ENCODE measurements at places on chromosomes 3 and 15. TPM values are rescaled to one million over a fixed set of nuclear protein-coding genes. Genes with fewer than 3 reads are reported as not detected.
A peak's percentile ranks its signal among the peaks of the same experiment; 100 is the strongest.

- DNase-seq: no peak
Measured at GRCh38 chr3:31291818-31292217, 240.9 kb upstream of the STT3B start.

GRCh38 chr3:120245386-120245785 is 39.6 kb downstream of the GPR156 start:
- no peak for DNase-seq

GRCh38 chr3:173663696-173664111 is 266.2 kb downstream of the NLGN1 start:
- DNase-seq: no peak

DNA sequence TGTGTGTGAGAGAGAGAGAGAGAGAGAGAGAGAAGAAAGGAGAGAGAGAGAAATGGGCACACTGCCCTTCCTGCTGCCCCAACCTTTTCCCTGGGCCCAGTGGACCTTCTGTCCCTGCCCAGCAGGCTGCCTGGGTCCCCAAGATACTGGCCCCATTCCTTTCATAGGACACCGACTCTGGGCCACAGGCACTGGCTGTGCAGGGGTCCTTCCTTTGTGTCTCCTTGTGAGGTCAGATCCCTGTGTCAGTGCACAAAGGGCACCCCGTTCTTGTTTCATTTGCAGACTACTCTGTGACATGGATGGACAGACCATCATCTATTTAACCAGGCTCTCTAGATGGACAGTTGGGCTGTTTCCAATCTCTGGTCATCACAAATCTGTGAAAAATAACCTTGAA is 21.3 kb upstream of the KLF13 start:
- DNase-seq: no peak

DNA sequence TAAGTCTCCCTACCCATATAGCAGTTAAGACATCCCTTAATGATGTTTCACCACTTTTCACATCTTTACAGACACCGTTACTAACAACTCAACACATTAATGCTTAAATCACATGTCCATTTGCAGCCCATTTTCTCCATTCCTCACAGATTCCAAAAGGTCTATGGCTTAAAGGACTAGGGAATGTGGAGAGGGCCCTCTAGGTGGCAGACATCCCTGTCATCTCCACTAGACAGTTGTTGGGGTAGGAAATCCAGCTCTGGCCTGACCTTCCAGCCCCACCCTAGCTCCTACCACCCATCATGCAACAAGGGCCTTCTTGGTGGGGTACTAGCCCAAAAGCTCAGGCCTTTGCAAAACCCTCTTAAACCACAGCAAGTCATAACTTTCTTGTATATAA is 25.2 kb downstream of the CPEB1 start:
- DNase-seq: no peak

GRCh38 chr3:36992806-36993325 is at the start of gene EPM2AIP1:
EPM2AIP1 (minus strand) TSS chr3:36993131; CDS start chr3:36993077, 54 bp downstream.
- no peak for DNase-seq

GRCh38 chr15:40785164-40785563 is 15.4 kb downstream of the C15orf62 start:
- DNase-seq: peak; percentile 43

DNA sequence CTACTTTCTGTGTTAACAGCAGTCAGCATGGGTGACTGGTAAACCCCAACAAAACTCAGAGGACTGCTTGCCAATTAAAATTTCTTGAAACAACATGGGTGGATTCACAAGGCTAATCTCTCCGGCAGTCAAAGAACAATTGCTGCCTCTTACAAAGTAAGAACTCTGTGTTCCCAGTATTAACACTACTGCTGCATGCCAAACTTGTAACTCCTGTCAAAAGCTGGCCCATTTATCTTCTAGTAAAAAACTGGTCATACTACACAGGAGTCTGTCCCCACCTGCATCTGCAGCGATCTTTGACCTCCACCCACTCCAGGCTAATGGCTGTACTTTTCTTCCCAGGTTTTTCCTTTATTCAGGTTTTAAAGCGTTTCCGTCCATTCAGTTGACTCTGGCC is 8.7 kb upstream of the ZNF589 start:
- no peak for DNase-seq

- DNase-seq: no peak
Measured at GRCh38 chr3:58121183-58121582, 89.6 kb downstream of the DNASE1L3 start.

- DNase-seq: no peak
Measured at GRCh38 chr3:157566596-157566995, 63.4 kb upstream of the VEPH1 start.

- peak; percentile 98 for DNase-seq
Measured at GRCh38 chr3:64056606-64057180, 33.4 kb upstream of the PSMD6 start.

GRCh38 chr15:69973102-69973714 is 124.5 kb downstream of the TLE3 start:
- DNase-seq: peak; percentile 68

DNA sequence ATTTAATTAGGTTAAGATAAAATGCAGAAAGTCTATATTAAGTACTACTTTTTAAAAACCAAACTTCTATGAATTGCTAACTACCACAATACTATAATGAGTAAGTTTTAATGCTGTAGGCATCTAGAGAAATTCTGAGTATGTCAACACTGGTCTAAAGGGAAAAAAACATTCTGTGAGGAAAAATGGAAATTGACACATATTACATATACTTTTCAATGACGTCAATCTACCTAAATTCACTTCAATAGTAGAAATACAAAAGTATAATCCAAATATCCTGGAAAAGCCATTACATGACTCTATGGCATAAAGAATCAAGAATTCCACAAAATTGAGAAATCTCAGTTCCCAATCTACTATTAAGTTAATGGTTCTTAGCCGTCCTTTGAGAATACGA is 2.2 kb downstream of the SECISBP2L start:
- DNase-seq: no peak

DNA sequence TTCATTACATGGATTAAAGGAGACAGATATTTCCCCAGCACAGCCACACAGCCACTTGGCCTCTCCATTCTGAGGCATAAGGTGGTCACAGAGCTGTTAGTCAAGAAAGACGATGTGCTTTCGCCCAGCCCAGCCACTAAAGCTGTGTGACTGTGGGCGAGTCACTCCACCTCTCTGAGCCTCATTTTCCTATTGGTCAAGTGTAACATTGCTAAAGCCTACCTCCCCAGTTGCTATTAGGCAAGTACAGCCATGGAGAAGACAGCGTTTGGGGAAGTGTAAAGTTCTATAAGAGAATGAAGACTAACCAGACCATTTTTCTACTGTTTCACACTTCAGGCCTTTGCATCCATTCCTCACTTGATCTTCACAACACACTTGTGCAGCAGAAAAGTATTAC is 24.1 kb downstream of the TMEM40 start:
- no peak for DNase-seq

GRCh38 chr3:194014756-194015155 is 121.2 kb upstream of the HES1 start:
- DNase-seq: no peak

- no peak for DNase-seq
Measured at GRCh38 chr3:81198756-81199155, 562.7 kb downstream of the GBE1 start.

GRCh38 chr3:45884368-45885201 is 1.8 kb upstream of the CCR9 start:
- DNase-seq: no peak

GRCh38 chr3:53592862-53593261 is 98.5 kb downstream of the CACNA1D start:
- DNase-seq: no peak

- DNase-seq: no peak
Measured at GRCh38 chr3:101941318-101942040, 92.2 kb downstream of the NFKBIZ start.

GRCh38 chr15:92880796-92881195 is 19.3 kb upstream of the CHD2 start:
- no peak for DNase-seq

- no peak for DNase-seq
Measured at GRCh38 chr3:144437989-144438388, 466.4 kb downstream of the DIPK2A start.

DNA sequence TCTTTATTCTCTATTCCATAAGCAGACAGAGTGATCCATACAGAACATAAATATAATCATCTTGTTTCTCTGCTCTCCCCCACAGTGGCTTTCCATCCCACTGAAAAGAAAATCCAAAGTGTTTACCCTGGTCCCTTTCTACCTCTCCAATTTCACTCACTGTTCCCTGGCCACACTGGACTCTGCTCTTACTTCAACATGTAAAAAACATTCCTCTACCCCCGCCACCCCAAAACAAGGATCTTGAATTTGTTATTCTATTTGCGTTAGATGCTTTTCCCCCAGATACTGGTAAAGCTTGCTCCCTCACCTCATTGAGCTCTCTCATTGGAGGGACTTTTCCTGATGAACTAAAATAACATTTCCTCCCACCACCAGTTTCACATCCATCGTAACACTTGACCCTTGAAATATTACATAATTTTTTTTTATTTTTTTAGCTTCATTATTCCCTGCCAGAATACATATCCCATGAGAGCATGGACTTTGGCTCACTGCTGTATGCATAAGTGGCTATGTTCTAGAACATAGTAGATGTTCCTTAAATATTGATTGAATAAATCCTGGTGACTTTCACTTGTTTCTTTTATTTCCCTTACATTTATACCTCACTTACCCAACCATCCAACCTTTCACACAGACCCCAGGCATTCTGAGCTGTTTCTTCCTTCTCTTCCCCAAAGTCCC is 162.7 kb upstream of the MEIS2 start:
- no peak for DNase-seq

DNA sequence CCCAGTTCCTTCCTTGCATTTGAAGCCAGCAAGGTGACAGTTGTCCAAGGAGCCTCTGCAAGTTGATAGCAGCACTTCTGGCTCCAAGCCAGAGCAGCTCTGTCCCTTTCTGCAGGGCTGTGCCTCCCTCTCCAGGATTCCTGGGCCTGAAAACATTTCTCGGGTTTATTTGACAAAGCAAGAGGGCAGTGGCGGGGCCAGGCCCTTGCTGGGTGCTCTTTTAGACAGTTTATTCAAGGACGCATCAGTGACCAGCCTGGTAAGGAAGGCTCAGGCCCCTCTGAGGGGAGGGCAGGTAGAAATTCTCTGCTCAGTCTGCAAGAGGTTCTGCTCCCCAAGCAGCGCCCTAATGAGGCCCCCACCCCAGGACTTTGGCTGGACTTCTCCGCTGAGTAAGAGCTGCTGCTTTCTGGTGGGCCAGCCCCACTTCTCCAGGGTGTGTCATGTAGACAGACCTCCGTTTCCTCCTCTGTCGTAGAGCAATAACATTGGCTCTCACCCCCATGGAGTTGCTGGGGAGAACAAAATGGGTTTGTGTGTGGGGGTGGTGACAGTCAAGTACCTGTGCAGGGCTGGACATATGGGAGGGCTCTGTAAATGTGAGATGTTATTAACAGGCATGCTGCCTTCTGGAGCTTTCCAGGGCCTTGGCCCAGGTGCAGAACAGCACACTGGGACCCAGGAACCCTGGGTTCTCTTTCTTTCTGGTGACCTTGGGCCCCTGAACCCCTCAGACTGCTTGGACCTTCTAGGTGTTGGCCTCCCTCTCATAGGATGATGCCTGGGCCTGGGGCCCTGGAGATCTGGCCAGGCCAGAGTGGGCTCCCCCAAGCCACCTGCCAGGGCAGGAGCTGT is 146.2 kb upstream of the TLE3 start:
- DNase-seq: no peak

- no peak for DNase-seq
Measured at GRCh38 chr3:39226106-39226741, 33.8 kb upstream of the XIRP1 start.

The KCNMB2 gene
- not detected for total RNA-seq

The NANOGP8 gene
- not detected for total RNA-seq

The SPINK8 gene
- total RNA-seq: not detected

The P2RY14 gene
- not detected for total RNA-seq

The BNC1 gene
- 26.7 TPM for total RNA-seq

The CCR2 gene
- total RNA-seq: not detected

The ERICH6 gene
- total RNA-seq: not detected

The ACP3 gene
- total RNA-seq: not detected

The GOLGA6L4 gene
- 2.2 TPM for total RNA-seq

The HESX1 gene
- not detected for total RNA-seq

The TRH gene
- not detected for total RNA-seq

The CAMKV gene
- total RNA-seq: not detected

Data from renal cortical epithelial cell (primary cell).